ENCODE measurements at places on chromosomes 5 and 9.

DNA sequence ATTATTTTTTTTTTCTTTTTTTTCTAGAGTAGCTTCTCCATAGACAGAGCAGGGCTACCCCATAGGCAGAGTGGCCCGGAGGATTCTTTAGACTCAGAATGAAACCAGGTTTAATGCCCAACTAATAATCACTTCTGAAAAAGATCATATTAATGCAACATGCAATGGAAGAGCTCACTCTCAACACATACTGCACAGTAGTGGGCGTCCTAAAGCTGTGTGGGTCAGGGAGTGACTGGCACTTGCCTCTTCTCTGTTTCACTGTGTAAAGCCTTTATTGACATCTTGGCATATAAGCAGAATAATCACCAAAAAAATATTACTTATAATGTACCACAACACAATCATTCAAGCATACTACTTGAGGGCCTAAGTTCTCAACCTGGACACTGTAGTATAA is 11.1 kb downstream of the PWWP2A start:
- DNase-seq, result no peak

DNA sequence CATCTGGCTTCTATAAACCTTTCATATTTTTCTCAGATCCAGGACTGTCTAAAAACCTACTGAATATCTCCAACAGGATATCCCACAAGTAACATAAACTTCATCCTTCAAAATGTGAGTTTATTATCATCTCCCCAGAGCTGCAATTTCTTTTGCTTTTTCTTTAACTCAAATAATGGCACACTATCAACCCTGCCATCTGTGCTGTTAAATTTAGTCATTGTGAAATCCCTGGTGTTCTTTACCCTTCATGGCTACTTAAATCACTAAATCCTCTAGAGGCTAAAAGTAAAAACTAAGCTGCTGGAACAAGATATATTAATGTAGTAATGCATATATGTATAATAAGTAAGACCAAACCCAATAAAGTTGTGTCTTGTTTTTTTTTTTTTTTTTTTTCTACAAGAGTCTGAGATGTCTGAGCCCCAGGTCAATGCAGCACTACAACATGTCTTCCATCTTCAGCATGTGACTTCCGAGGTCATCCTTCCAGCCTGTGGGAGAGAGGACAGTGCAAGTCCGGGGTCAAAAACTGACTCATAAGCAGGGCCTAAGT is 362.9 kb downstream of the ADGRV1 start:
- DNase-seq, result no peak

DNA sequence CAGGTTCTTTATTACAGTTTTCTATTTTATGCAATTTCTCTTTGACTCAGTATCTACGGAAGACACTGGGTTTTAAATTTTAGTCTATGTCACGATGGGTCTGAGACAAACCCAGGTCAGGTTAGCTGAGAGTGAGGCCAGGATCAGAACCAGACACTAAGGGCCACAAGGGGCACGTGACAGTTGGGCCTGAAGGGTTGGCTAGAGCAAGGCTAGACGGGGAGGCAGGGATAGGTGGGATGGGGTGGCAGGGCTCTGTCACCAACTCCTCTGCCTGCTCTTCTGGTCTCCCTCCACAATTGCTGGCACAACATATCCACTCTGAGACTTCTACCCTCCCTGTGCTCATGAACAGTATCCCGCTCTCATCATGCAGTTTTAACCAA is 76.4 kb downstream of the MED27 start:
- DNase-seq, result no peak

DNA sequence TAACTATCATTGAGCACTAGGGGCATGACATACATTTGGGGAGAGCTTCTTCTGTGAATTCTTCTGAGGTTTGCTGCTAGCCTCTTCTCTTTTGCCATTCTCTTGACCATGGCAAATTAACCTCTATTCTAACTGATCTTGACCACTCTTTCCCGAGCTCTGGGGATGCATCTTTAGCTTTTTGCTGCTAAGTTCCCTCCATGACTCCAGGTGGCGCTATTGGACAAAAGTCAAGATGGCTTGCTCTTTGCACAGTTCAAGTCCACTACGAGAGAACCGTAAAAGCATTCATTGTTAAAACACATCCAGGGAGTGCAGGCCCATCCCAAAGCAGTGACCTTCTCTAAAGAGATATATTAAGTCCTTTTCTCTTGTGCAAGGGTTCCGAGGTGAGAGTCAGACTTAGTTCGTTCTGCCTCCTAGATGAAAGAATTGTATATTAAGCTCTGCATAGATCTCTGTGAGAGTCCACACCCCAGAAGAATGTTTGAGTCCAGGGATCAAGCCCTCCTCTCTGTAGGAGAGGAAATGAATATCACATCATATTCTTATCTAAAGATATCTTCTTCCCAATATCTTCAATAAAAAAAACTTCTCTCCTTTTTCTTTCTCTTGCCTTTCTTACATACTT is 1152.9 kb upstream of the CDH6 start:
- peak; percentile 54 for DNase-seq

DNA sequence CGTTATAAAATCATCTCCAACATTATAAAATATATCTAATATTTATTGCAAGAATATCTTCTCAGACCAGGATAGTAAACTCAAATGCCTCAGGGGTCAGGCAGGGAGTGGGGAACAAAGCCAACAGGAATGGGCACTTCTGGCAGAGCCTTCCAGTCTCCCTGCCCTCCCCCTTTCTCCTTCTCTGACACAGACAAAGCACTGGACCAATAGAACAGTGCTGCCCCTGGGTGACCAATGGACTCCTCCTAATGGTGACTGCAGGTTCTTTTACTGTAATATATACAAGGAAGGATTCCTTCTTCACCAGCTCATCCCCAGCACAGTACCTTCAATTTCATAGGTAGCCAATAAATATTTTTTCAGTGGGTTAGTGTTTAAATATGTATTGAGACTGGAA is 31.1 kb upstream of the MAMDC2 start:
- no peak for DNase-seq

GRCh38 chr5:126692971-126693370 is 84.0 kb upstream of the LMNB1 start:
- no peak for DNase-seq

All from renal pelvis (tissue), 12 donors.